Activated T-helper 17 cell treated with anti-CD3 and anti-CD28 coated beads, Interleukin-2, amount 50 U/mL, for 72 hours (primary cell): ENCODE measurements at places on chromosomes 16 and 17. TPM values are rescaled to one million over a fixed set of nuclear protein-coding genes. Genes with fewer than 3 reads are reported as not detected.
A peak's percentile ranks its signal among the peaks of the same experiment; 100 is the strongest.

DNA sequence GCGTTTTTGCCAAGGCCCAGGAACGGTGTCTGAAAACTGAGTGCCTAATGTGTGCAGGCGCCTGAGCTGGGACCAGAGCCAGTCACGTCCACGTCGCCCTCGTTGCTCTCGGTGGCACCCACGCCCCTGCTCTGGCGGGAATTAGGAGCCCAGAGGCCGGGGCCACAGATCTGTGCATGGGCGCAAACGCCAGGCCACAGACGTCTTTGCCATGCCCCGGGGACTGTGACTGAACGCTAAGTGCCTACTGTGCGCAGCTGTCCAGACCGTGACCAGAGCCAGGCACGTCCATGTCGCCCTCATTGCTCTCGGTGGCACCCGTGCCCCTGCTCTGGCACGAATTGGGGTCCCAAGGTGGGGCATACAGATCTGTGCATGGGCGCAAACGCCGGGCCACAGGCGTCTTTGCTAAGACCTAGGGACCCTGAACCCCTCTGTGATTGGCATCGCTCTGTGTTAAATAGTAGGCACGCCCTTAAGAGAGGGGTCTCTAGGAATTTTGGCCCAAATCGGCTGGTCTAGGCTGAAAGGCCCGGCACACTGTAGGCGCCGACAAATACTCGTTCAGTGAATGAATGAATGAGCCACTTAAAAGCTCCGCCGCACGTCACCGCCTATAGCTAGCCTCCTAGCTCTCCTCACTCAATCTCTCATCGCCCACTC is 827 bp upstream of the UBALD1 start:
- ATAC-seq = no peak

DNA sequence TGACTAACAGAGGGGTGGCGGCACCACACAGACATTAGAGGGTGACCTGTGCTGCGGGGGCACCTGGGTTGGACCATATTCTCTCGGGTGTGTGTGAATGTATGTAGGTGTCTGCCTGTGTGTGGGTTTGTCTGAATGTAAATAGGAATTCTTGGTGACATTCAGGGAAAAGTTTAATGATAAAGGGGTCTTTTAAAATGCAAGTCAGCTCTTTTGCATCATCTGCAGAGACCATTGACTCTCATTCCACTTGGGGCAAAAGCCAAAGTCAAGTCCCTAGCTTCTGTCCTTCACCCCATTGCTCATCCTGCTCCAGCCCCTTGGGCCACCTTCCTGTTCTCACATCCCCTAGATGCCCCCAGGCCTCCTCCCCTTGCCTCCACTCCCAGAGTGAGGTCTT is 23.6 kb downstream of the KSR1 start:
- no peak for ATAC-seq

- no peak for ATAC-seq
Observed at GRCh38 chr17:69375229-69375628, 39.3 kb upstream of the MAP2K6 start.

- peak; percentile 79 for ATAC-seq
Observed at GRCh38 chr17:8994319-8994718, 27.0 kb upstream of the NTN1 start.

The ZG16B gene
- 5.7 TPM for total RNA-seq

The HS3ST4 gene
- total RNA-seq = not detected
